ENCODE measurements at places on chromosomes 4 and X.

DNA sequence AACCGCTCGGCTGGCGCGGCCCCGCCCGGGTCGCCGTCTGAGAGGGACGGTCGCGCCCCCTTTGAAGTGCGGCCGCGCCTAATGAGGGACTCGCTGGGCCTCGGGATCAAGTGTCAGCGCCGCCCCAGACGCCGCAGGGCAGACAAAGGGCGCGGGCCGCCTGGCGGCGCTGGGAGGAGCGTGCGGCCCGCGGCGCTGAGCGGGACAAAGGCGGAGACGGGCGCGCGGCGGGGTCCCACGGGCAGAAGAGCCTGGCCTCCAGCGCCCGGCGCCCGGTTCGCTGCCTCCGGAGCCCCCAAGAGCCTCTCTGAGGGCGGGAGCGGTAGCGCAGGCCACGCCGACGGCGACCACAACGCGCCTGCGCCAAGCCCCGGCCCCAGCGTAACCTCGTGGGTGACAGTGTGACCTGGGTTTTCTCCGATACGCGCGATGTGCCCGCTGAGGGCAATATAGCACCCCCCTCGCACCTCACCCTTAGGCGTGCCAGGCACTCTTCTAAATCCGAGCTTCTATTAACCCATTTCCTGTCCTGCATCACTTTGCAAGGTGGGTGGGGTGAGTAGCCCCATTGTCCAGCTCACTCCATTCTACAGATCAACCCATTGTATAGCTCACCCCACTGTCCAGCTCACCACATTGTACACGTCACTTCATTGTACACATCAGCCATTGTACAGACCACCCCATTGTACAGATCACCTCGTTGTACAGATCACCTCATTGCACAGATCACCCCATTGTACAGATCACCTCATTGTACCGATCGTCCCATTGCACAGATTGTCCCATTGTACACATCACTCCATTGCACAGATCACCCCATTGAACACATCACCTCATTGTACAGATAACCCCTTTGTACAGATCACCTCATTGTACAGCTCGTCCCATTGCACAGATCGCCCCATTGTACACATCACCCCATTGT is 33.7 kb upstream of the STX18 start:
- H3K27ac ChIP-seq: peak overlapping the region; percentile 26
- H3K36me3 ChIP-seq: no peaks in the 10 kb centered on the region
- peaks cover 13% of the 10 kb centered on the region for H3K4me1 ChIP-seq
- DNase-seq: peak; percentile 33

- no peaks in the 10 kb centered on the region for H3K4me1 ChIP-seq
- H3K36me3 ChIP-seq: no peaks in the 10 kb centered on the region
- no peaks in the 10 kb centered on the region for H3K27me3 ChIP-seq
- DNase-seq: no peak
- H3K27ac ChIP-seq: no peak overlapping the region
Measured at GRCh38 chrX:2262668-2263055, 238.1 kb downstream of the DHRSX start.

- H3K27me3 ChIP-seq: no peaks in the 10 kb centered on the region
- no peak overlapping the region for H3K4me3 ChIP-seq
- H3K4me1 ChIP-seq: no peaks in the 10 kb centered on the region
- no peak overlapping the region for H3K27ac ChIP-seq
Measured at GRCh38 chrX:78452356-78452755, 124.9 kb upstream of the CYSLTR1 start.

DNA sequence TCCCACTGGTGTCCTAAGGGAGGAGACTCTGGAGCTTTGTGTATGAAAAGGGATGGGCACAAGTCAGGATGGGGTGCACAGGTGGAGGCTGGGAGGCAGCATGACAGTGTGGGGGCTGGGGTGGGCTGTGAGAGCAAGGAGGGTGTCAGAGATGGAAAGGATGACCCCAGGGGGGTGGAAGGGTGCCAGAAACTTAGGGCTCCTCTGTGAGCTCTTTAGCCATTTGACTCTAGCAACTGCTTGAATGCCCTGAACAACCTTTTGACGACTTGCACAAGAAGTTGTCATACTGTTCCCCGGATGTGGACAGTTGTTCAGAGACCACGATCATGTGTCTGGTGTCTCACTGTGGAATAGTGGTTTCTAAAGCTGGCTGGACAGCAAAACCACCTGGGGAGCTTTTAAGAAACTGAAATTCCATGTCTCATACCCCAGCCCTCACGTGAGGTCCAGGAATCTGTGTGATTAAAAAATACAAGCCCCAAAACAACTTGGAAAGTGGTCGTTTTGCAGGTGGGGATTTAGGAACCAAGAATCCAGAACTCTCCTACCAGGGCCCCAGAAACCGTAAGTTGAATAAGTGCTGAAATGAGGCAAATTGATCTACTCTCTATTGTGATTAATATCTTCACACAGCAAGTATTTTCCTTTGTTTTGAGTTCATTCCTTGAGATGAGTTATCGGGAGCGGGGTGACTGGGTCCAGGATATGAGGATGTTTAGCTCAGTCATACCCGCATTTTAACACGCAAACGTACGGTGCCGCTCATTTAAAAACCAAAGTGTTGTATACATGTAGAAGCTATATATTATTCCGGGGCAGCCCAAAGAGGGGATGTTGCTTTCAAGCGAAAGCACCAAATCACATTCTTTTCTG is 3.4 kb downstream of the RHOH start:
- no peaks in the 10 kb centered on the region for H3K4me1 ChIP-seq
- no peak for DNase-seq
- no peak overlapping the region for H3K27ac ChIP-seq
- no peaks in the 10 kb centered on the region for H3K36me3 ChIP-seq
- no peak overlapping the region for H3K4me3 ChIP-seq

DNA sequence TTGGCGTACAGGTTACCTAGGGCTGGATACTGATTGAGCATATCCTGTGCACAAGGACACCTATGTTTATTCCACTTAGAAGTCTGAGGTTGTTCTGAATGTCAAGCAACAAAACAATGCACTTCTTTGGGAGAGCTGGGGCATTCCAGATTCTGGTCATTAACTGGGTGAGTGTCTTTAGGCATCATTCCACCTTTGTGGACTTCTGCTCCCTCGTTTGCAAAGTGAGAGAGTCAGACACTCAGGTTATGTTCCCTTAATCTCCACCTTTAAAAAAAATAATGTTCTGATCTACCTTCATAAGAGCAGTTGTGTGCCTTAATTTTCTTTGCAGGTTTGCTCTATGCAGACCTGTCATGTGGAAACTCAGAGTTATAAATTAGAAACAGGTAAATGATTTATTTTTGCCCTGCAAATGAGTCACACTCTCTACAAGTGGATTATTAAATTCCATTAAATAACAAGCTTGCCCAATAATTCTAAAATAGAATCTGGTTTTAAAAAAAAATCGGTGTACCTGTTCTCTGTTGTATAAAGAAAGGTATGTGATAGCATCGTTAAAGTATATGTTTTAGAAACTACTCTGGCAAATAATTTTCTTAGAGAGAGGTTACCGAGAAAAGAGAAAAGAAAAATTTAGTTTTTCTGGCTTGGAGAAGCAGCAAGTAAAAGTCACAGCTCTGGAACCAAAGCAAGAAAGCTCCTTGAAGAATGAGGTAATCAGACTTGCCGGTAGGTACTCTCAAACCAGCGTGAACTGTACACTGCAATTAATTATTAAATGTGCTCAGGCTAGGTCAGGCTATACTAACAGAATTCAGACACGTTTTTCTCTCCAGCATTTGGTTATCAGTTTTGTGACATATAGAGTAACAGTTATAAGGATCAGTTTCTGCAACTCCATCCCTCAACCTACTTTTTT is 93.2 kb downstream of the SORBS2 start:
- H3K27ac ChIP-seq: no peak overlapping the region
- H3K36me3 ChIP-seq: no peaks in the 10 kb centered on the region

Data from HCT116 (cell line).